Myocyte (in vitro differentiated cells): ENCODE measurements at places on chromosomes 12 and 14. TPM values are rescaled to one million over a fixed set of nuclear protein-coding genes. Genes with fewer than 3 reads are reported as not detected.

IFI27L1 gene
- total RNA-seq, result 5.6 and 10.3 TPM in 2 replicates

DNA sequence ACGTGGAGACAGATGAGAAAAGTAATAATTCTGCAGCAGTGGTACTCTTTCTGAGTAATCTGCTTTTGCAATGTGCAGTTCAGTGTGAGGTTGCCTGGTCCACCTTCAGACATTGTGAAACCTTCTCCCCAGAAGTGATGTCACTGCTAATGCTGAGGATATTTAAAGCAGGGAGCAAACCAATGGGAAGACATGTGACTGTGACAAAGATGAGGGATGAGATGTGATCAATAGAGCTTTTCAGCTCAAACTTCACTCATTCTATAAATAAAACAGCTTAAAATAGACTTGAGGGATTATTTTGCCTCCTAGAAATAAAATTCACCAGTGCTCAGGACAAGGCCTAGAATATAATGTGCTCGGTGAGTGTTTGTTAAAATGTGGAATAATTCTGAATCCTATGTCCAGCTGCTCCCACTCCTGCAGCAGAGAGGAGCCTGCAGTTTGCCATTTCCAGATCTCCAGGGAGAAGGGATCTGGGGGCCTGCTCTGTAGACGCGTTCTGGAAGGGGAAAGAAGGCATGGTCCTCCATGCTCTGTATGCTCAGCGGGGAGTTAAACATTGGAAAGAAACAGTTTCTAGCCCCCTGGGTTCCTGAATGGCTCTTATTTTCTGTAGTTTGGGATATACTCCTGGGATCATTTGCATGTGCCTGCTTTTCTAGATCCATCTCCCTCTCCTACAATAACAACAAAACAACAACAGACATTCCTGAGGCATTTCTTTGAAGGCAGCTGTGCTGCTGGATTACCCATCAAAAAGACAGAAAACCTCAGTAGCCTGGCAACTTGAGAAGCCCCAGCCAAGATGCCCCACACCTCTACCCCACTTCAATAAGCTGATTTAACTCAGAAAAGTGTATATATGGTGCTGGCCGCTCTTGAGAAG, 8.9 kb downstream of the SLC7A8 start:
- DNase-seq, result peak; percentile 47

- no peak for DNase-seq
These were observed 558.7 kb upstream of the USP15 start for GRCh38 chr12:61701471-61701870.

DNA sequence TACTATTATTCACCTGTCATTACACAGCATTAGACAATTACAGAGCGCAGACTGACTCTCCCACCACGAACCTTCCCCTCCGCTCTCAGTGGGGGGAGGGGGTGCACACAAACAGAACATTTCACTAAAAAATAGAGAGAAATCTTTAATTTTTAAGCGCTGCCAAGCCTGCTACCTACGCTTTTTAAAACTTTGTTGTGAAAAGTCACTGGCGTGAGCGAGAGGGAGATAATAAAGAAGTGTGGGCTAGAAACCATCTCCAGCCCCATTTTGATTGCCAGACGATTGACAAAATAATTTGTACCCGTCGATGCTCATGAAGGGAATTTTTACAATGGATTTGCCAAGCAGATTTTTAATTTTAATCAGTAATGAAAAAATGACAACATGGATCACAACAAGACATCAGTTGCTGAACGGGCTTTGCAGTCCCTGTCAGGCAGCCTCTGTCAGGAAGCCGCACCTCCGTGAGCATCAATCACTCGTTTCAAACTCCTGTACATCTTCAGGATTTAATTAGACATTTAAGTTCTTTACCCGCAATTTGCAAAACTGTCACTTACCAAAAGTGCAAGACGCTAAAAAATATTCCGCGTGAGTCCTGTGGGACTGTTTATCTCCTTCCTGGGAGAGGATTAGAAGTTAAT, 209.1 kb downstream of the BCL11B start:
- no peak for DNase-seq

CDC42BPB gene
- 63.4 and 64.0 TPM in 2 replicates for total RNA-seq

DNA sequence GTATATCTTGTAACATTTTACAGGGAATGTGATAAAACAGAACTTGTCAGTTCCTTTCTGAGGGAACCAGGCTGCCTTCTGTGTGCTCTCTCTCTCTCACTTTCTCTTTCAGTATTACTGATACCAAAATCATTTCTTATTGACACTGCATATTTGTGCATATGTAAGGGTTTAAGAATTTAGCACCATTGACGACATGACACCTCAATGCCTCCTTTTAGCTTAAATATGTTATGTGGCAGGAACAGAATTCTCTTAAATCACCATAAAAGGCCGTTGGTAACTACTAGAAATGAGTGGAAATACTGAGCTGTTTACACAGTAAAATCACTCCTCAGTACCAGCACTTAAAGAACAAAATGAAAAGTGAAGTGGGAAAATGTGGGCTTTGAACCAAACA, 457.7 kb upstream of the SYT1 start:
- no peak for DNase-seq
